ENCODE measurements at places on chromosomes 11 and 22.

- no peak for DNase-seq
Measured at GRCh38 chr11:34975482-34975881, 59.1 kb downstream of the PDHX start.

- no peak for DNase-seq
Measured at GRCh38 chr11:66878474-66878873, 21.6 kb downstream of the LRFN4 start.

GRCh38 chr11:110380836-110381622, 48.7 kb upstream of the FDX1 start:
- DNase-seq = no peak

GRCh38 chr11:110095554-110095953, 2.4 kb downstream of the ZC3H12C start:
- DNase-seq = no peak

DNA sequence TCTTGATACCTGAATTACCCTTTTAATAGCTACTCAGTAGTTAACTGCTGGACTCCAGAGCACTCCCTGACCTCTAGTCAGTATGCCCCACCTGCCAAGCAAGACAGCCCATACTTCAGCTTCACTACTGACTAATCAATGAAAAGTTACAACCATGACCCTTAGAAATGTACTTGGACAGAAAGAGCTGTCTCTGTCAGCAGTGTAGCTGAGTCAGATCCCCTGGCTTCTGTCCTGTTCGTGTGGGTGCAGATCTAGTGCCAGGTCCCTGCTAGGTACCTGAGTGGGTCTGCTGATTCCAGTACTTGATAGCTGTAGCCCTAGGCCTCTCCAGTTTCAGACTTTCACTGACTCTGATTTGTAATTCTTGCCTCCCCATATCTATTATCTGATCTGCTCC, 265.8 kb upstream of the POU2AF2 start:
- no peak for DNase-seq

GRCh38 chr11:126594921-126595367, 239.5 kb downstream of the ST3GAL4 start:
- no peak for DNase-seq
